Stimulated activated CD8-positive, alpha-beta memory T cell treated with anti-CD3 and anti-CD28 coated beads, Interleukin-15, amount 100 ng/mL, for 24 hours (primary cell): ENCODE measurements at places on chromosomes 3 and 15.

DNA sequence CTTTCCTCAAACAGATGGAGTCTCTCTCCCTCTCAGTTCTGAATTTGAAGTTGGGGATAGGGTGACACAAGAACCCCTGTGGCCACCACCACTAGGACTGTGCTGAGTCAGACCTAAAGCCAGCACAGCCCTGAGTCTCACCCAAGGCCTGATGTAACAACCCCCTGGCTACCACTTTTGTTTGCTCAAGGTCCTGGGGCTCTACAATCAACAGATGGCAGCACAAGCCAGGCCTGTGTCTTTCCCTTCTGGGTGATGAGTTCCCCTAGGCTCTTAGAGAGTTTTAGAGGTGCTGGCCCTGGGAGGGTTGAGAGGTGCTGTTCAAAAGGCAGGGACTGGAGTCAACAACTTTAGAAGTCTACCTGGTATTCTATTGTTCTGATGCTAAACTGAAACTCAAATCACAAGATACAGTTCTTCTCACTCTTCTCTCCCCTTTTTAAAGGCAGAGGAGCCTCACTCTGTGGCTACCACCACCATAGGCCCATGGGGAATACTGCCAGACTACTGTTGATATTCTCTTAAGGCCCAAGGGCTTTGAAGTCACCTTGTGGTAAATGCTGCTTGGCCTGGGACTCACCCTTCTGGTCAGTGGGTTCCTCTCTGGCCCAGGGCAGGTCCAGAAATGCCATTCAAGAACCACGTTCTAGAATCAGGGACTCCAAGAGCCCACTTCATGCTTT lies 6.5 kb downstream of the OR5K4 start:
- no peak for DNase-seq

- DNase-seq: no peak
Measured at GRCh38 chr15:91413142-91413541, 313.1 kb downstream of the SV2B start.

DNA sequence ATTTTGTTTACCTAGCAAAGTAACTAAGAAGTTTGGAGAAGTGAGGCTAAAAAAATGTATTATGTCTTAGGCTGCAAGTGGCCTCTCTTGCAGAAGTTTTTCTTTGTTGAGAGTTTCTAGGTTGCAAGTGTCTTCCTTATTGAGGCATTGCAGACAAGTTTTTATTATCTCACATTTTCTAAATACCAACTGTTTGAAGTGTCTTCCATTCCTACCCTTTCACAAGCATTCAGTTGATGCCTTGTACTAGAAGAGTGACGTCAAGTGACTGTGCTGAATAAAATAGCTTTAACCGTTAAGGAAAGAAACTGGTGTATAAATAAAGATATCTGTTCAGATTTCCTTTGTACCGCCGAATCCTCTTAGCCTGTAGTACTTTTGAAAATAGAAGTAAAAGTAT lies 123.3 kb downstream of the ALCAM start:
- no peak for DNase-seq

- DNase-seq: no peak
Measured at GRCh38 chr3:114406286-114406685, 112.5 kb downstream of the TIGIT start.

DNA sequence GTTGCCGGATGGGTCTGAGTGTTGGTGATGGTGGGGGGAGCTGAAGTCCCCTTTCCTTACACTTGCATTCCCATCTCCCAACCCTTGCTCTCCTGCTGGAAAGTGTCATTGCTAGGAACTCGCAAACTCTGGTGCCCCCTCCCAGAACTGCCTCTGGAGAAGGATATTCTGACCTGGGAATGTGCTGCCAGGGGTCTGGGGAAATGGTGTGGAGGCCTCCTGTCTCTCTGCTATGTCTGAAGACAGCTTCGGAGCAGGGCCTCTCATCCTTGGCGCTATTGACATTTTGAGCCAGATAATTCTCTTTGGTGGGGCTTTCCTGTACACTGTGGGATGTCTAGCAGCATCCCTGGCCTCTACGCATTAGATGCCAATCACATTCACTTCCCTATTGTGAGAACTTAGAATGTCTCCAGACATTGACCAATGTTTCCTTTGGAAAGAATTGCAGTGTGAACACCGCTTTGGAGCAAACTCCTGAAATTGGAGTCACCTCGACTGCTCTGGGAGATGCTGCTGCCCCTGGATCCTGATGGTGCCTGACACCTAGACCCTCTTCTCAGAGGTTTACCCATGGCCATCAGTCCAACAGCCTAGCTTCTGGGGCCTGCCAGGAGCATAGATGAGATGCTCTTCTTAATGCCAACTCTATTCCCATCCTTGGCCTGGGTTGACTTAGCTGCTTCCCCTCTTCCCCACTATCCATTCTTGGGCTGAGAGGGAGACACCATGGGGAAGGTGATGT lies 2.2 kb upstream of the KY start:
- DNase-seq: no peak

DNA sequence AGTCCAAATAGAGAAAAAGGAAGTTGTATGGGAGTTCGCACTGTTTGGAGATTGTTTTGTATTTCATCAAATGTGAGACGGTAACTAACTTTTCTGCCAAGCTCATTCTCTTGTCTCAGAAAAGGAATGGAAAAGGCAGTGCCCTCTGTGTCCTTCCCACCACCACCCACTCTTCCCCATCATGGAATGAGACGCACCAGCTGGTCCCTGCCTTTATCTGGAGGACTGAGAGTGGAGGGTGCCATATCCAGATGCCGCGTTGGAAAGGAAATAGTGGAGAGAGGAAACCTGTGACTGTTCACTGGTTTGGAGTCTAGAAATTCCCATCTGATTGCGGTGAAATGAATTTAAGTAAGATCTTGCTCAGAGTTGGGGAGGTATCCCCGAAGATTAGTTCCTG lies 3.7 kb upstream of the CCK start:
- DNase-seq: no peak

DNA sequence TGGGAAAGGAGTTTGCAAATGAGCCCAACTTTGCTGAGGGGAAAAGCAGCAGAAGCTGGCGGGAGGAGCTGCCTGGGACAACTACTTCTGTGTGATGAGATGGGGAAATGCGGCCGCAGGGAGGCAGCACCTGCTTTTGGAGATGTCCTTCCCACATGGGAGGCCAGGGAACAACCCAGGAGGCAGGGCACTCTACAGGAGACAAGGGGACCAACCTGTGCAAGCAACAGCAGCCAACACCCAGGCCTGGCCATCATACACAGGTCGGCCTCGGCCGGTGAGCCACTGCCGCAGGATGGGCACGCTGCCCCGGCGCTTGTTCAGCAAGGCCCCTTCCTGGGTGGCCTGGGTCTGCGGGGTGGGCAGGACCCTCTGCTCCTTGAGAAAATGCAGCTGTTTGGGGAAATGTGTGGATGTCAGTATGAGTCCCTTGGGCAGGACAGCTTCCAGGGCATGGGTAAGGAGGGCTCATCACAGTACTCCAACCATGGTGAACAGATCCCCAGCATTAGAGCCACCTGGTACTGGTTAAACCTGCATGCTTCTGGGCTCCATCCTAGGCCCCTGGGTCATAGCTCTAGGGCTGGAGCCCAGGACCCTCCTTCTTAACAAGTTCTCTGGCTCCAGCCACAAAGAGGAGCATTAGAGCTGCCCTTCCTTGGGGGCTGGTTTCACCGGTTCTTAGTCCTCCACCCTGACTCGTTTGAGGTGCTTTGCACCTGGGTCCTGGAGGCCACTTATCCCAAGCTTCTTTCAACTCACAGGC lies 11.6 kb downstream of the EPB42 start:
- DNase-seq: no peak

- no peak for DNase-seq
Measured at GRCh38 chr3:159791336-159791735, 197.3 kb upstream of the IL12A start.

- DNase-seq: no peak
Measured at GRCh38 chr15:64314456-64314855, 41.5 kb downstream of the CSNK1G1 start.

GRCh38 chr15:69414701-69415167 lies 585 bp downstream of the KIF23 start:
- DNase-seq: no peak

GRCh38 chr3:159080821-159081220 lies 279.0 kb downstream of the MFSD1 start:
- DNase-seq: no peak
